ENCODE measurements at places on chromosomes 1 and 21. TPM values are rescaled to one million over a fixed set of nuclear protein-coding genes. Genes with fewer than 3 reads are reported as not detected.

Gene LDLRAD1
- not detected for total RNA-seq

Gene GJB5
- total RNA-seq: not detected

Gene SMAP2
- total RNA-seq: 15.5 TPM

Gene C1orf94
- not detected for total RNA-seq

Gene ADGRL4
- 3.7 TPM for total RNA-seq

Gene SPRR2A
- not detected for total RNA-seq

Gene TCEA3
- total RNA-seq: 6.4 TPM

Gene NUP210L
- under 0.01 TPM for total RNA-seq

Gene GUCA2A
- not detected for total RNA-seq

Gene PPIH
- total RNA-seq: 26.5 TPM

Gene CYYR1
- total RNA-seq: not detected

Gene STIL
- 3.9 TPM for total RNA-seq

Gene ITLN1
- not detected for total RNA-seq

Gene TLR5
- total RNA-seq: under 0.01 TPM

Gene PTPRF
- 132 TPM for total RNA-seq

Gene TPRG1L
- 17.9 TPM for total RNA-seq

Gene PATJ
- 2.6 TPM for total RNA-seq

Gene LCE2B
- not detected for total RNA-seq

Gene ATP6V1G3
- total RNA-seq: not detected

Gene NES
- total RNA-seq: 69.7 TPM

Gene MYOG
- total RNA-seq: not detected
